ENCODE measurements at places on chromosomes 16 and 17.

DNA sequence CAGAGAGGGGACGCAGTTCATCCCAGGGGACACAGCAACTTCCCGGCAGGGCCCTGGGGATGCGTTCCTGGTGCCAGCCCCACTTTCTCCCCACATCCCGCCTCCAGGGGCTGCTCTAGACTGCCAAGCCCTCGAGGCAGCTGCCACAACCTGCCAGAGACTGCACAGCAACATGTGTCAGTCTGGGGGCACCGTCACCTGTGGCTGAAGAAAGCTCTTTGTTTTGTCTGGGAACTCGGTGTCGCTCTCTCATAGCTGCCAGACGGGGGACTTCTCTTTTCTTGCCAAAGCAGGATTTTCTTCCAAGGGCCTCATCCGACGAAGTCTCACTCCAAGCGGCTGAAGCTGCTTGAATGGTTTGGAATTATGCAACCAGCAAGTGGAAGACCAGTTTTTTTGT, 43.7 kb downstream of the COTL1 start:
- no peak for DNase-seq

DNA sequence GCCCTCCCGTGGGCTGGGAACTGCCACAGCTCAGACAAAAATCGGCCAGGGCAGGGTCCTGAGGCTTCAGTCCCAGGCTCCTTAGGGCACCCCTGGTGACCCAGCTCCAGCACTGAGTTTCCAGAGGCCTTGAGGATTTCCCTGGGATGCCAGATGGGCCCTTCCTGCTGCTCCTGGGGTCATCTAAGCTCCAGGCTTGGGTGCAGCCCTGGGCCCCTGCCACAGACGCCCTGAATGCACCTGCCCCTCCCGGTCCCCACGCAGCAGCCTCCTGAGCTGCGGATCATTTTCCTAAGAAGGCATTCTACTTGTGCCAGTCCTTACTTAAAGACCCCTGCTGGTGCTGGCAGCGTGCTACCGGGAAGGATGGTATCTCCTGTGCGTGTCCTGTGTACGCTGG, 6.0 kb upstream of the RNPS1 start:
- no peak for DNase-seq

DNA sequence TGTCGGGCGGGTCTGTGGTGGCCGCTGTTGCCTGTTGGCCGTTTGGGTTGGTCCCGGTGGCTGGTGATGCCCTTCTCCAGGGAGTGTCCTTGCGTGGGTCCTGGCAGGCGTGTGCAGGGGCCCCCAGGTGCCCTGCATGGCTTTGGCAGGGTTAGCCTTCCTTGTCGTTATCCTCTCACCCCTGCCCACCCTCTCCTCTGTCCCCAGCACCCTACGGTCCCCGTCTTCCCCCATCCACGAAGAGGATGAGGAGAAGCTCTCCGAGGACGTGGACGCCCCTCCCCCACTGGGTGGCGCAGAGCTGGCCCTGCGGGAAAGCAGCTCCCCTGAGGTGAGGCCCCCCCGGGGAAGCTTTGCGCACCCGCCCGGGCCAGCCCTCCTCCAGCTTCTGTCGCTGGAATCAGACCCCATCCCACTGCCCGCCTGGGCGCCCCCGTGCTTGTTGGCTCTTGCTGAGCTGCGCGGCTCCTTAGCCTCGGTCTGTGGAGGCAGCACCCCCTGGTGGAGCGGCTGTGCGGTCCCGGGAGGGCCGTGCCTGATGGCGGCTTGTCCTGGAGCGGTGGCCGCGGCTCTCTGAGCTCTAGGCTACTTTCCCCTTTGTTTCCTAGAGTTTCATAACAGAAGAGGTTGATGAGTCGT, 10.6 kb upstream of the NUDT16L1 start:
- DNase-seq = no peak

DNA sequence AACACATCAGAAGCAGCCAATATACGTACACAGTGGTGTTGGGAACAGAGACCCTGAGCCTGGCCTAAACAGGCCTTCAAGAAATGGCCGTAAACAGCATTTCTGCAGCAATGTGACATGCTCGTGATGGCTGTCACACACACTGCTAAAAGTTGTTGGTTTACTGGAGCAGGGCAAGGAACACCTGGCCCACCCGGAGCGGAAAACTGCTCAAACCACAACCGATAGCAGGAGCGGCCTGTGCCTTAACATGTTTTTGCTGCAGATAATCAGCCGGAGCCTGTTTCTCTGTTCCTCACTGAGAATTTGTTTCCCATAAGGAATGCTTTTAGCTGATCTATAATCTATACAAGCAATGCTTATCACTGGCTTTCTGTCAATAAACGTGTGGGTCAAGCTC, 6.0 kb upstream of the DPEP1 start:
- no peak for DNase-seq

GRCh38 chr17:51720439-51720838, 438.1 kb downstream of the CA10 start:
- DNase-seq = no peak

- no peak for DNase-seq
These were observed 54.1 kb upstream of the NFAT5 start for GRCh38 chr16:69511651-69512050.

DNA sequence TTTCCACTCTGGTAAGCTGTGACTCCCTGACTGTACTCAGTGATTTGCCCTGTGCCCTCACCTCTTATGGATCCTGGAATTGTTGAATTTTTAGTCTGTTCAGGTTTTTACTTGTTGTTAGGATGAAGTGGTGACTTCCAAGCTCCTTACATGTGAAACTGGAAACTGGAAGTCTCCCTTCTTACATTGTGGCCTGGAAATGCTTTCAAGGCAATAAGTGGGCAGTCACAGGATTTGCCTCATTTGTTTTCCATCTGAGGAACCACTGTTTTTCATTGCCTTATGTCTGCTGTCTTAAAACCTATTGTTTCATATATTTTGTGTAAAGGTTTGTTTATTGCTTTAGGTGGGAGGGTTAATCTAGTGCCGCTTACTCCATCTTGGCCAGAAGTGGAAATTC, 155.8 kb downstream of the CYB561 start:
- DNase-seq = no peak

DNA sequence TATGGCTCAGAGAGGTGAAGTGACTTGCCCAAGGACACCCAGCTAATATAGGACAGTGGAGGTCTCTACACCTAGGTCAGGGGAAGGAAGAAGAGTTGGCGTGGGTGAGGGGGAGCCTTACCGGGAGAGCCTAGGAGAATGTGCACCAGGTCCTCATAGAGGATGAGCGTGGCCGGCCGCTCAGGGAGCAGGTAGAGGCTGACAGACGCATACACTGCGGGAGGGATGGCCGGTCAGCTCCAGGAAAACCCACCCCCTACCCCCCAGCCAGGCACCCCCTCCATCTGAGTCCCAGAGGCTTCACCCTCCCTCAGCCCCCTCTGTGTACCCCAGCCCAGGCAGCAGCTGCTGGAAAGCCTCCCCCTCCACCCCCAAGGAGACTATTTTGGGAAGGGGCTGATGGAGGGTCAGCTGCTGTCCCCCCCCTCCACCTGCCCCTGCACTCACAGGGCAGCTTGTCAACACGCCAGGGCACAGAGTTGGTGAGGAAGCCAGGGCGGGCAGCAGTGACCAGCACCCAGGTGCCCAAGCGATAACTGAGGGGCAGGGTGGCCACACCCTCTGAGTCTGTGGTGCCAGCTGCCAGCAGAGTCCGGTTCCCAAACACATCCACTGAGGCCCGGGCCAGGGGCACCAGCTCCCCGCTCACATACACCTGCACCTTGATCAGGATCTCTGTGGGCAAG, 4.1 kb downstream of the FAM171A2 start:
- no peak for DNase-seq

DNA sequence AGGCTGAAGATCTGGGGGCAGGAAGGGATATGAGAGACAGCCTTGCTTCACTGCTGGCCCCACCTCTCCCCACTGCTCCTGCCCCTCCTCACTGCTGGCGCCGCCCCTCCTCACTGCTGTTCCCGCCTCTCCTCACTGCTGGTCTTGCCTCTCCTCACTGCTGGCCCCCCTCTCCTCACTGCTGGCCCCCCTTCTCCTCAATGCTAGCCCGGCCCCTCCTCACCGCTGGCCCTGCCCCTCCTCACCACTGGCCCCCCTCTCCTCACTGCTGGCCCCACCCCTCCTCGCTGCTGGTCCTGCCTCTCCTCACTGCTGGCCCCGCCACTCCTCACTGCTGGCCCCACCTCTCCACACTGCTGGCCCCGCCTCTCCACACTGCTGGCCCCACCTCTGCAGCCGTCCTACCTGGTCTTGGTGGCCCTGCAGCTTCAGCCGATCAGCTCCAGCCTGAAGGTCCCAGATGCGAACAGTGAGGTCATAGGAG, 9.5 kb upstream of the PAM16 start:
- no peak for DNase-seq

GRCh38 chr17:80303824-80304223, 43.2 kb downstream of the RNF213 start:
- no peak for DNase-seq

DNA sequence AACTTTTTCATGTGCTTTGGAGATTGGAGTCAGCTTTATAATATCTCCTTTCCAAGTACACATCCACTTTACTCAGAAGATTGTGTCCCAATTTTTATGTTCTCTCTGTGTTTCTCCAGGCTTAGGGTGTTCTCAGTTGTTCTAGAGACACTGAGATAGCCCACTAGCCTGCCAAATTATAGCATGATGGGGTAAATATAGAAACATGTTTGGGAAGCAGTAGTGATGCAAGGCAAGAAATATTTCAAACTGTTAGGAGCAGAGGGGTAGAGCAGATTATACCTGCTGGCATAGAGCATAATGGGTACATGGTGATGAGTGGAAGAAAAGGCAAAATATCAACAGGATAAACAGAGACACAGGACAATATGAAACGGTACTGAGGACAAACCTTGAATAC, 12.4 kb downstream of the SLFN11 start:
- no peak for DNase-seq

DNA sequence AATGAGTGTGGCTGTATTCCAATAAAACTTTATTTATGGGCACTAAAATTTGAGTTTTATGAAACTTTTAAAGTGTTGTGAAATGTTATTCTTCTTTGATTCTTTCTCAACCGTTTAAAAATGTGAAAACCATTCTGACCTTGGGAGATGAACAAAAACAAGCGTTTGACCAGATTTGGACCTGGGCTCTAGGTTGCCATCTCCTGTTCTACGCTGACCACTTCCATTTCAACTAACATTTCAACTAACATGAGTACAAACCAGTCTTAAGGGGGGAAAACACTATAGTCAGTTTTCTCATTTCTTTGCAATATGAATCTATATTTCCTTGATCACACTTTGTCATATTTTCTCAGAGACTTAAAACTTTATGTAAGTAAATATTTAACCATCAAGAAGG, 118.4 kb upstream of the IRX5 start:
- DNase-seq = no peak

- DNase-seq = peak; percentile 40
These were observed 890 bp downstream of the TOB1 start for GRCh38 chr17:50865060-50865867.

DNA sequence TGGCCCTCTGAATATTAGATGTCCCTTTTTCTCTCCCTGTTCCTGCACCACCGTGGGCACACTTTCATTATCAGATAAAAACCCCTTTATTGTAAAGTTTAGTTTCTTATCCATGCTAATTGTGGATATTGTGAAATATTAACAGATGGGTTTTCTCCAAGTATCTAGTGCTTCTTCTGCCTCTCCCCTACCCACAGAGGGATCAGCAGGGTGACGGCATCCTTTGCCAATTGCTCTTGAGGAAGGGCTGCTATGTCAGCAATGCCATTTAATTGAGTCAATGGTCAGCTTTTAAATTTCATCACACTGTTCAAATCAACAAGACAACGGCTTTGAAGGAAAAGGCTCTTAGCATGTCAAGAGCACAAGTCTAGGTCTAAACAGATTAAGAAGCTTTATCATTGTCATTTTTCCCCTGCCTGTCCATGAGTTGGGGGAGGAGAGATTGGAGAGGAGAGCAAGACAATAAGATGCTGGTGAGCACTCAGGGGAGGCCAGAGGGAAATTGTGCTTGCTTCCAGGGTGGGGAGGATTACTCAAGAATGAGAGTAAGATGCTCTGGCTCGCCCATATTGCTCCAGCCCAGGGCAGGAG, 443.0 kb upstream of the CCL2 start:
- DNase-seq = no peak

DNA sequence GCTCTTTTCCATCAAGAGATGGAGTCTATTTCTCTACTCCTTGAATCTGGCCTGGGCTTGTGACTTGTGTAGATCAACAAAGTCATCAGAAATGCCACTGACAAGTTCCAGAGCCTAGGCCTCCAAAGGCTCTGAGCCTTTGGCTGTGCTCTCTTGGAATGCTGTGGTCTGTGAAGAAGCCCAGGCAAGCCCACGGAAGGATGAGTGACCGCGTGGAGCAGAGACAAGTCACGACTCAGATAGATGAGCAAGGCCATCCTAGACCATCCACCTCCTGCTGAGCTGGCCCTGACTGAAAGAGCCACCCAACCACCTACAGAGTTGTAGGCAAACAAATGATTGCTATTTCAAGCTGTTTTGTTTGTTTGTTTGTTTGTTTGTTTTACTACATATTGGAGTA, 11.6 kb upstream of the ICAM2 start:
- no peak for DNase-seq

DNA sequence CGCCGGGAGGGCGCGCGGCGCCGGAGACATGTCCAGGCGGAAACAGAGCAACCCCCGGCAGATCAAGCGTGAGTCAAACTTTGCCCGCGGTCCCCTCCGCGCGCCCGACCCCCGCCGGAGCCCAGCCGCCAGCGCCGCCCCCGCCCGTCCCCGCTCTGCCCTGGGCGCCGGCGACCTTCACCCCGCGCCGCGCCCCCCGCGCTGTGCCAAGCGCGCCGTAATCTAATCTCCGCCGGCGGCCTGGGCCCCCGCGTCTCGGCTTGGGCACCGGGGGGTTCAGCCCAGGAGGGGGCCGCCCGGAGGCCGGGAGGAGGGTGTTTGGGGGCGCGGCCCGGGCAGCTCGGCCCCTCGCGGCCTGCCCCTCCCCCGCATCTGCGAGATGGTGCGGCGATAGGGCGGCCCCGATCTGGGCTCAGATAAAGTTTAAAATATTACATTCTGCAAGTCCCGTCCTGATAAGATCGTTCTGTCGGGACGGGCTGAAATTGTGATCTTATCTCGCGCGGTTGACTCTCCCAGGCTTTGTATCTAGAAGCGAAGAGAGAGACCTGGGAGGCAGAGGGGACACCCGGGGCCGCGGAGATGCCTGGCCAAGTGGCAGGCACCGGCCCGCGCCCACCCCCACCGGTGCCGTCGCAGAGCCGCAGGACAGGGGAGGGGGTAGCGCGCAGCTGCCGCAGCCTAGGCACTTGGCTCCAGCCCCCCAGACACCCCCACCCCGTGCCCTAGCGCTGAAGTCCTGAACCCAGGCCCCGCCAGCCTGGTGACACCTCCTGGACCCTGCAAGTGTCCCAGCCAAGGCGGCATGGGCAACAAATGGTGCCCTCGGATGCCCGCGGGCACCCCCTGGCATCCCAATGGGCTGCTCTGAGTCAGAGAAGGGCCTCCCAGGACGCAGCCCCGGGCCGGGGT, 787 bp downstream of the ZFPM1 start:
- DNase-seq = no peak

Measured in T follicular helper cell (primary cell).